Activated CD4-positive, alpha-beta T cell treated with anti-CD3 and anti-CD28 coated beads, Interleukin-2, Interleukin-6, amounts not matched to agents 100 ng/mL and 50 ng/mL, durations not matched to agents 16 hours and 8 hours (primary cell): ENCODE measurements at places on chromosomes 4 and X.

GRCh38 chrX:148229801-148230303 is 248.7 kb downstream of the FMR1NB start:
- no peak for DNase-seq

DNA sequence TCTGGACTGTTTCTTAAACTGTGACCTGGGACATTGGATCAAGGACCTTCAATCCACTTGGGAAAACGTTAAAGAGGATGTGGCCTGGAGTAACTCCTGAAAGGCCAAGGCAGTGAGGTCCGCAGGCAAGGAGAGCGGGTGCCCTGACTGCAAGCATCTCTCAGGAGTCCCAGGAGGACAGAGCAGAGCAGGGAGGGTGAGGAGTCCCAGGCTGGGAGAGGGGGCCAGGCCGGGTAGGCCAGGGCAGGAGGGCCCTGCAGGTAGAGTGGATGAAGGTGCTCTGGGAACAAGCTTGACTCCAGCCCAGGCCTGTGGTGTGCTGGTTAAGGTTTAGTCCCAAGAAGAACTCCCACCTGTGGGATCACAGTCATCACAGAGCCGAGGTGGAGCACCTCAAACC is 13.8 kb downstream of the PNMA6E start:
- DNase-seq, result no peak

DNA sequence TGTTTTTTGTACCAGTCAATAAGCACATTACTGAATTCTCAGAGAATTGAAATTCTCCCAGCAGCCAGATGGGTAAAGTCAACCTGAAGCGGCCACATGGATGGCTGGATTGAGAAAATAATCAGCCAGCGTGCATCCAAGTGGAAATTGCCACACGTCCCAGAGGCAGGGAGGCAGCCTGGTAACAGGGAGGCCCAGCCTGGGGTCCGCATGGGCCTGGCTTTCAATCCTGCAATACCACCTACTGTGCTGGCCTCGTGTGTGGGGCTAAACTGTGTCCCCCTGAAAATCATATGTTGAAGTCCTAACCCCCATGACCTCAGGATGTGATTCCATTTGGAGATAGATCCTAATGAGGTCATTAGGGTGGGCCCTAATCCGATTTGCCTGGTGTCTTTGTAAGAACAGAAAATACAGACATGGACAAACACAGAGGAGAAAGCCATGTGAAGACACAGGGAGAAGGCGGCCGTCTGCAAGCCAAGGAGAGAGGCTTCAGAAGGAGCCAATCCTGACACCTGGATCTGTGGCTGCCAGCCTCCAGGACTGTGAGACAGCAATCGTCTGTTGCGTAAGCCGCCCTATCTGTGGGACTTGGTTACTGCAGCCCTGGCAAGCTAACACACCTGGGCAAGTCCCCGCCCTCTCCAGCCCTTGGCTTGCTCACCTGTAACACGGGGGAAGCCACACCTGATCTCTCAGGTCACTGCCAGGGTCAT is 90.3 kb downstream of the JAKMIP1 start:
- DNase-seq, result no peak

DNA sequence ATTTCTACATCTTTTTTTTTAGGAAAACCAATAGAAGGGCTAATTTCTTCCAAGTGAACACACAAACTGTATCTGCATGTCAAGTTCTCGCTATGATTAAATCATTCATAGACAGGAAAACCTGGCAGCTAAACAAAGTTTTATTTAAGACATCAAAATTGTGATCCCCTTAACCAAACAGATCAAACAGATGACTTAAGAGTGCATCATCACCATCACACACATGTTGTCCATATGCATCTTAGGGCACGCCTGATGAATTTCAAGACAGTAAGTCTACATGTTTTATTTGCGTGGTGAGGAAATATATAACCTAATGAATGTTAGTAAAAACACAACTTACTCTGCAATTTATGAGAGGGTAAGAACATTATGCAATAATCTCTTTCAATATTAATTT is 317.0 kb upstream of the ANXA10 start:
- no peak for DNase-seq

GRCh38 chr4:171924746-171925376 is 111.7 kb downstream of the GALNTL6 start:
- DNase-seq, result no peak

GRCh38 chrX:132565273-132565672 is 76.4 kb upstream of the MBNL3 start:
- no peak for DNase-seq

DNA sequence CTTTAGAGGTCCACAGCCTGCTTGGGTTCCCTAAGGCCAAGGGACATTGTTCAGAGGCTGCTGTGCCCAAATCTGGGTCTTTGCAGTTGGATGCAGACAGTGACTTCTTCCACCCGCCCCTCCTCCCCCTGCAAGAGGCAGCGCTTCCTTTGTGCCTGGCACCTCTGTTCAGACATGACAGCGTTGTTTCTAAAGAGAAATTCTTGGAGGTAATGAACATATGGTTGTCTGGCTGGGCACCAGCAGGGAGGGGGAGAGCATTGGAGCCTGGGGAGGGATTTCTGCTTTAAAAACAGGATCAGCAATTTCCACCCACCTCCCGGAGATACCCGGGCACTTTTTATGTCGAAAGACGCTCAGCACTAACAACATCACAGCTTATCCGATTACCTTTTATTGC is 51.5 kb downstream of the PSAPL1 start:
- no peak for DNase-seq

- no peak for DNase-seq
Measured at GRCh38 chr4:84583876-84584380, 1.0 kb downstream of the CDS1 start.

- DNase-seq, result no peak
Measured at GRCh38 chrX:63818156-63818555, 33.1 kb upstream of the ARHGEF9 start.

DNA sequence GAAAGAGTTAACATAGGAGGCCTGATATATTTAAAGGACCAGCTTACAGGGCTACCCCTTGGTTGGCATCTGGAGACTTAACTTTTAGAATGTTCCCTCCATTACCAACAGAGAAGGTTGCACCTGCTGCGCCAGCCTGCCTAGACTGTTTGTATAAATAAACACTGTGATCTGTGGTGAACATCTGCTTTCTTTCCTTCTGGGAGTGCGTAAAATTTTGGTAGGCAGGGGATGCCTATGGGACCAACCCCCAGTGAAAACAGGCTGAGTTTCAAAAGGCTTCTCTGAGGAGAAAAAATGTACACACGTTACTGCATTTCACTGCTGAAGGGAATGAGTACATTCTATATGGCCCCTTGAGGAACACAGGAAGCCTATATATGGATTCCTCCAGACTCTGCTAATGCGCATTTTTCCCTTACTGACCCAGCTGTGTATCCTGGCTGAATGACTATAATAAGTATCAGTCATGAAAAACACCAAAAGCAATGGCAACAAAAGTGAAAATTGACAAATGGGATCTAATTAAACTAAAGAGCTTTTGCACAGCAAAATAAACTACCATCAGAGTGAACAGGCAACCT is 13.8 kb downstream of the CENPC start:
- no peak for DNase-seq

- no peak for DNase-seq
Measured at GRCh38 chr4:4613126-4613465, 71.2 kb upstream of the STX18 start.

DNA sequence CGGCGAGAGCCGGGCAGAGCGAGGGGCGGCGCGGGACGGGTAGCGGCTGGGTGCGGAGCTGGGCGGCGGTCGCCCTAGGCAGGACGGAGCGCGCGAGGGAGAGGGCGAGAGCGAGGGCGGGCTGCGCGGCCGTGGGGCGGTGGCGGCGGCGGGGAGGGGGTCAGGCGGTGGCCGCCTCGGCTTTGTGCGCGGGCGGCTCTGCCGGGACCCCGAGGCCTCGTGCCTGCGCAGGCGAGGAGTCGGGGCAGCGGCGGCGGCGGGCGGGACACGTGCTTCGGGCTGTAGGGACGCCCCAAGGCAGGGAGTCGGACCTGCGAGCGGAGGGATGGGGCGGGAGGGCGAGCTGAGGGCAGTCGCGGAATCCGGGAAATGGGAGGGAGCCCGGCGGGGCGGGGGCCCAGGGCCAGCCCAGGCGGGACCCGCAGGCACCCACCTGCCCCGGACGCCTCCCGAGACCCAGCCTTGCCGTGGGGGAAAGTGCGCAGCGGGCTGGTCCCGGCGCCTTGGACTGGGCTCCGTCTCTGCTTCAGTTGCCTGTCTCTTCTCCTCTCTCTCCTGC is 465 bp downstream of the BMPR1B start:
- DNase-seq, result peak; percentile 10

DNA sequence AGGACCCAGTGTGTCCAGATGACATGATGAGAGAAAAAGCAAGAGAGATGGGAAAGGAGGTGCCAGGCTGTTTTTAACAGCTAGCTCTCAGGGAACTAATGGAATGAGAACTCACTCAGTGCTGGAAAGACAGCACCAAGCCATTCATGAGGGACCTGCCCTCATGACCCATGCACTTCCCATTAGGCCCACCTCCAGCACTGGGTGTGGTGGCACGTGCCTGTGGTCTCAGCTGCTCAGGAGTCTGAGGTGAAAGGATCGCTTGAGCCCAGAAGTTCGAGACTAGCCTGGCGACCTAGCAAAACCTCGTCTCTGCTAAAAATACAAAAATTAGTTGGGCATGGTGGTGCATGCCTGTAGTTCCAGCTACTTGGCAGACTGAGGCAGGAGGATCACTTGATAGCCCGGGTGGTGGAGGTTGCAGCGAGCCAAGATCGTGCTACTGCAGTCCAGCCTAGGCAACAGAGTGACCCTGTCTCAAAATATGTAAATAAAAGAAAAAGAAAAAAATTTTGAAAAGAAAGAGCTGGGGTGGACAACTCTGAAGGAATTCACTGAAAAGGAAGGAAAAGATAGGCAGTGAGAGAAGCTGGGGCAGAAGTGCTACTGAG is 50.9 kb downstream of the FAM193A start:
- no peak for DNase-seq

DNA sequence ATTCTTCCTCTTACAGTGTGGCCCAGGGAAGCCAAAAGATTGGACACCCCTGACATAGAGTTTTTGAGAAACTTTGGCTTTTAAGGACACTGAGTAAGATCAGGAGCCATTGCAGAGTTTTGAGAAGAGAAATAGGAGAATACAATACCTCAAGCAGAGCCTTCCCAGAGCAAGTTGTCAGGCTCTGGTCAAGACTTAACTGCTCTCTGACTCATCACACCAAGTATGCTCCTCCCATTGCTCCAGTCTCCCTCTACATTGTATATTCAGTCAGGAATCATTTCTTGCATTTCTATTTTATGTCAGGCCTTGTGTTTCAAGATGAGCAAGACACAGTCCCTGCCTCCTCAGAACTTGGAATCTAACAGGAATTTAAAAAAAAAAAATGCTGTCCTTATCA is 176.4 kb upstream of the FMR1 start:
- DNase-seq, result no peak

DNA sequence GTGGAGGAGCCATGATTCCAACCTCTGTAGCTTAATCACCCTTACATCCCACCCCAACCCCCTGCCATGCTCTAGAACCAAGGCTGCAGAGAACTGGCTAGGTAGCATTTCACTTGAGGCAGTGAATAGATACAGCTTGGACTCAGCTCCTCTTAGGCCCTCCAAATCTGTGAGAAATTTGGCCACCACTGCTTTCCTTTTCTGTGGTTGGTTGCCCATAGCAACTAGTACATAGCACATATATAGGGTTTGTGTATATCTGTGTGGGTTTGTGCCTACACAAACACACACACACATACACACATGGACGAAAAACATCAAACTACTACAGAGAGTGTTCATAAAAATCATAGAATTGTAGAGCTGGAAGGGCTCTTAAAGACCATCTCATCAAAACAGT is 52.0 kb upstream of the CCDC160 start:
- DNase-seq, result peak; percentile 8

DNA sequence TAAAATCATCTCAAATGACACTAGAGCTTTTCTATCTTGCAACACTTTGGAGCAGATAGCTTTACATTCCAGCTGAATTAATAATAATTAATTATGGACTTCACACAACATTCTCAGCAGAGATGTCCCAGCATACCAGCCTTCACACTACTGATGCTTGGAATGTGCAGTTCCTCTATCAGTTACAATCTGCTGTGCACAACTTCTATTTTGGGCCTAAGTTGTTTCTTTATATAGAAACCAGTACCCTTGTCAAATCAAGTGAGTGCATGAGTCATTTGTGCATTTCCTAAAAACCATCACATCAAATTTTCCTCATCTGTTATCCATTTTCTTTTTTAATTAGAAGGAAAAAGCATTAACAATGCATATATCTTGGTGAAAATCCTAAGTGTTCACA is 8.8 kb upstream of the RASL11B start:
- DNase-seq, result no peak

- DNase-seq, result no peak
Measured at GRCh38 chrX:70168238-70169188, 8.8 kb upstream of the DGAT2L6 start.

GRCh38 chr4:10688022-10688421 is 3.5 kb upstream of the CLNK start:
- no peak for DNase-seq

GRCh38 chr4:102751941-102752340 is 8.8 kb downstream of the MANBA start:
- no peak for DNase-seq

GRCh38 chr4:25320773-25321172 is 8.2 kb downstream of the ZCCHC4 start:
- DNase-seq, result peak; percentile 69

GRCh38 chr4:97104006-97104405 is 1039.3 kb downstream of the STPG2 start:
- DNase-seq, result no peak

- no peak for DNase-seq
Measured at GRCh38 chrX:136714626-136715599, 65.8 kb downstream of the ARHGEF6 start.
